ENCODE measurements at places on chromosomes 7 and 10.

DNA sequence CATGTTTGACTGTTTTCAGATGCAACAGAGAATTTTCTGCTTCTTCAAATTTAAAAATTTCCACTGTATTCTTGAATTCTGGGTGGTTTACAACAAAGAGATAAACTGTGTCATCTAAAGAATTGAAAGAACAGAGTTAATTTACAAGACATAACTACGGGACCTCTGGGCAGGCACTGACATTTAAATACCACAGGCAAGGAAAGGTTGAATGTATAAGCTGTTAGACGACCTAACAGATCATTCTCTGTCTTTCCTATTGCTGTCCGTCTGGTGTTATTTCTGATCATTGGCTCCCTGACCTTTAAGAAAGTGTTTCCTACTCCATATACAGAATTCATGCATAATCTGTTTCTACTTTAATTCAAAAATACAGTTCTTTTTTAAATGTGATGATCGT is 15.5 kb upstream of the PON3 start:
- DNase-seq: no peak

DNA sequence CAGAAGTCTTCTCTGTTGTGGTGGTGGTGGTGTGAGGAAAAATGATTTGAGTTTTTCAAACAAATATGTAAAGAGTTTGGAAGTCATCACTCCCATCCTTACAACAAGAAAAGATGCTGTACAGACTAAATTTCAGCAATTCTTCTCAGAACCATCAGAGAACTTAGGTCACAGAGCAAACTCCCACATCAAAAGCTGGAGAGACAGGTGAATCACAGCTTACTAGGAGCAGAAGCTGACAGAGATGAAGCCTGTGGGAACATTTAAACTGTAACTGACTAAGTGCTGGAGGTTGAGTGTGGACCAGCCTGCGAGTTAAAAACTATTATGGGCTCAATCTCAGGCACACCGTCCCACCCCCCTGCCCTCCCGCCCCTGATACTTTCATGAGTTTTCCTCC is 97.3 kb downstream of the AKR1D1 start:
- no peak for DNase-seq

GRCh38 chr10:45417746-45418145 is 43.7 kb downstream of the ALOX5 start:
- no peak for DNase-seq

GRCh38 chr10:110918269-110918642 is 724 bp downstream of the BBIP1 start:
- DNase-seq: peak; percentile 68

DNA sequence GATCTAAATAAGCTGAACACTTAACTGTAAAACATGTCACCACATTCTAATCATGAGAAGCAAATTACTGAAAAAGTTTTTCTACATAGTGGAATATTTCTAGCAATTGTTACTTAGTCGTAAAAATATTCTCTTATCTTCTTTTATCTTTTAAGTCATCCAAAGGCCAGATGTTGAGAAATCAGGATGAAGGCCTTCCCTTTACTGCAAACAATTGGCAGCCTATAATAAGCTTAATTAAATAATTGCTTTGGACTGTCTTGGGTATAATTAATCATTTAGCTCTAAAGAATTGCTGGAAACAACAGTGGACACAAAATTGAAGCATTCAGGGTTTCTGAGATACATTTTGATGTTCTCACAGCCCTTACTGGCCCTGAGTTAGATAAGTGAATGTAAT is 226.5 kb downstream of the FANK1 start:
- DNase-seq: no peak

GRCh38 chr7:151899513-151900360 is 22.8 kb upstream of the PRKAG2 start:
- no peak for DNase-seq

- no peak for DNase-seq
These were observed 24.1 kb upstream of the KCNMA1 start for GRCh38 chr10:77661674-77662073.

GRCh38 chr7:43437001-43437400 is 145.9 kb upstream of the STK17A start:
- no peak for DNase-seq

GRCh38 chr7:25481891-25482290 is 253.6 kb upstream of the NPVF start:
- DNase-seq: no peak

DNA sequence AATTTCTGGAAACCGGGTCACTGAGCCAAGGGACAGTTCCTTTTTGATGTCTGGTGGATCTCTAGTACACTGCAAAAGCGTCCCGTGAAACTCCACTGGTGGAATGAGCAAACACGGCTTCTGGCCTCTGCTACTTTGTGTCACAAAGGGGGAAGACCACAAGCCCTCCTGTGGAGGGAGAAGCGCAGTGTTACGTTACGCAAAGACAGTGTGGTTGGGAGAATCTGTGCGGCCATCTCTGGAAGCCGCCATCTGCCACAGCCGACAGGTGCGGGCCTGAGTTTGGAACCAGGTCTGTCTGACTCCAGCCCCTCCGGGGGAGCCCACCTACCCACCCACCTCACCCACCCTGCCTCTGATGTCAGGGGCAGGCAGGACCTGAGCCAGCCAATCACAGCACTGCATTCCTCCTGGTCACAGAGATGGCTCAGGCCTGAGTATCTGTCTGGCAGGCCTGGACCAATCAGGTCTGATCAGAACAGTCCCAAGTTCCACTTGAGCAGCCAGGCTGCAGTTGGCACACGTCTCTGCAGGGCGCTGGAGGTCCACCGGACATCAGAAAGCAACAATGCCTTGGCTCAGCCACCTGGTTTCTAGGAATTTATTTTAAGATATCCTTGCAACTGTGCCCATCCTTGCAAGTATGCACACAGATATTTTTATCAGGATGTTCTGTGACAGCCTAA is 3.0 kb upstream of the CYP2W1 start:
- DNase-seq: no peak

GRCh38 chr7:32026083-32026425 is 44.2 kb downstream of the PDE1C start:
- DNase-seq: no peak

DNA sequence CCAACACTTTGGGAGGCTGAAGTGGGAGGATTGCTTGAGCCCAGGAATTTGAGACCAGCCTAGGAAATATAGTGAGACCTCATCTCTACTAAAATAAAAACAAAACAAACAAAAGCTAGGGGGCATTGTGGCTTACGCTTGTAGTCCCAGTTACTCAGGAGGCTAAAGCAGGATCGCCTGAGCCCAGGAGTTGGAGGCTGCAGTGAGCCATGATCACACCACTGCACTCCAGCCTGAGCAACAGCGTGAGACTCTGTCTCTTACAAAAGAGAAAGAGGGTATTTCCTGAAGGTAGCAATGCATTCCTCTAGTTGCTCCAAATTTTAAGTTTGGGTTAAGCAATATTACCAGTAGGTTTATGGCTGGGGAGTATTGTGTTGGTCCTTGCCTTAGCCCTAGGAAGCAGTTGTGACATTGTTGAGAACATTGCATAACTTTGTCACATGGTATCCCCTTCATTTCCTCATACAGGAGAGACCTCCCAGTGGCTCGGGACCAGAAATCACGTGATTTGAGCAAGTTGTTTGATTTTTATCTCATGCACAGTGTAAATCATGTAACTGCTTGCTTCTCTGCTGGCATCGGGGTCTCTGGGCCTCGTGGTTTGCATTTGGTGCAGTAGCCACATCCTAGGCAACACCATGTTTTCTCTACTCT is 23.3 kb upstream of the SMARCD3 start:
- DNase-seq: no peak

GRCh38 chr10:114499630-114500190 is 95.4 kb upstream of the AFAP1L2 start:
- no peak for DNase-seq

DNA sequence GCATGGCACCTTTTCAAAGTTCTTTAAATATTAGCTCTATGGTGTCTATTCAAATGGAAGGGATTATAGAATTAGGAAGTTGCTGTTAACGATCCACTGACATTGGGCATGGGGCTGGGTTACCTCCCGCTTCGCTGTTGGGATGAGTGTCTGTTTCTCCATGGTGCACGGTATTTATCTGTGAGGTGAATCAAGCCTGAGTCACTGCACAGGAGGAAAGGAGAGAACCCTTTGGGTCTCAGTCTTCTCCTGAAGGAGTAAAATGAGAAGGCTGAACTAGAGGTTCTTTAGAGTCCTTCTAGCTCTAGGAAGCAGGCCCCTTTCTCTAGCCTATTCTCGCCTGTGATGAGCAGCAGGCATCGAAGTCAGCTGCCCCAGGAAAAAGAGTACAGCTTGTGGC is 7.3 kb downstream of the JCAD start:
- no peak for DNase-seq

DNA sequence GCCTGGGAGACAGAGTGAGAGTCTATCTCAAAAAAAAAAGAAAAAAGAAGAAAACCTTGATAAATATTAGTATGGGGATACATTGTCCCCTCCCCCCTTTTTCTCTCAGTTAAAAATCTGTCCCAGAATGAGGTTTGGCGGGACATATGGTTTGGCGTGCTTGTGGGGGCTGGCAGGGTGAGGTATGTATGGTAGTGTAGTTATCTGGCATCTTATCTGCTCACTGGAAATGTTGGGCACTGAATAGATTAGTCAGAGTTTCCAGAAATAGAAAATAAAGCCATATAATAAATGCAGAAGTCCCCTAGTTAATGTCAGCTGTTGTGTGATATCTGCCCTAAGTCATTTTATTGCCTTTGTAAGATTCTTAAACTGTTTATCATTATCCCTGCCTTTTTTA is 397.5 kb upstream of the GALNT17 start:
- DNase-seq: no peak

Measured in NCI-H2227 treated with DMSO at 0.1 percent for 48 hours (cell line).